ENCODE measurements at places on chromosomes 5 and 9.
A peak's percentile ranks its signal among the peaks of the same experiment; 100 is the strongest.

- no peak for DNase-seq
Observed at GRCh38 chr5:50702615-50703366, 36.4 kb downstream of the PARP8 start.

DNA sequence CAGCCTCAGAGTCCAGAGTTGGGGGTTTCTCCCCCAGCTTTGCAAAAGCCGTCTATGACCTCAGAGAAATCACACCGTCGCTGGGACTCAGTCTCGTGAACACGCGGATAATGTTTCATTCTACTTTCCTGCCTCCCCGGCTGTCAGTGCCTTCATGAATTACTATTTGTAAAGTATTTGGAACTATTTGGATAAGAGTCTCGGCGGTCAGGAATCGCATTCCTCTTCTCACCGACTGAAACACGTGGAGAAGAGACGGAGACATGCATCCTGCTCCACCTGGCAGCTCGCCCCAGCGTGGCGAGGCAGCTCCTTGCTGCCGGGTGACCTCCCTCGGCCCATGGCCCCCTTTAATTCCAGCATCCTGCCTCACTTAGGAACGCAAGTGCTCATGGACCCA lies 23.9 kb downstream of the IRX2 start:
- no peak for DNase-seq

DNA sequence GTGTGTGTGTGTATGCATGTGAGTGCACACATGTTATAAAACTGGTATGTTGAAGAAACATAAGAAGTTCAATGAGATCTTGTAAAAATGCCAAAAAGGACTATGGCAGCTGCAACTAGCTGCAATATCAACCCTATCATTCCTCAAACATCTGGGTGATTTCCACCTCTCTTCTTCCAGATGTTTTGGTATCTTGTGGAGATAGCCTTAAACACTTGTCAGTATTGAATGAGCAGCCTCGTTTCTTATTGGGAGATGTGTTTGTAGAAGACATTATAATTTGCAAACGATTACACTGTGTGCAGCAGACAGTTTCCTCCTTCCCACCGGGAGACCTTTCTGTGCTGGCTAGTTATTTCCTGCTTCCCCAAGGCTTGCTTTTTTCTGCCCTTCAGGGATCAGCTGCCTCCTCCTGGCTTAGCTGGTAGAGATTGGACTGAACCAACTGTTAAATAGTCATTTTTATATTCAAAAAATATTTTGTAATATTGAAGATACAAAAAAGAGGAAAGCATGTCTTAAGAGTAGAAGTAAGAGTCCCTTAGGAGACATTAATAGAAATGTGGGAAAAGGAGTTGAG lies 168.4 kb upstream of the MPDZ start:
- DNase-seq, result no peak

DNA sequence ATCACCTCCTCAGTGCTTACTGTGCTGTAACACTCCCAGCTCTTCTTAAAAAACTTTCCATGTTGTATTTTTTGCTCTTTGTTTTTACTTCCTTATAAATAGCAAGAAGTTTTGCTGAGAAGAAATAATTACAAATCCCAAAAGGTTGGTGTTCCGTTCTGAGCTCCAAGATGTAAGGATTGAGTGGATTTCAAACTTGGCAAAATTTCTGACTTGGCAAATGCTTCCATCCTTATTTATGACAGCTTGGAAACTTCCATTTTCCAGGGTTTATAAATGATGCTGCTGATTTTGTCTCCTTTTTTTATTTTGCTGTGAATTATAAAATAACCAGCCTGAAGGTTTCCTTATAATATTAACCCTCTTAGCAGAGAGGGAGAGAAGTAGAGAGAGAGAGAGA lies 151.9 kb downstream of the NTRK2 start:
- no peak for DNase-seq

DNA sequence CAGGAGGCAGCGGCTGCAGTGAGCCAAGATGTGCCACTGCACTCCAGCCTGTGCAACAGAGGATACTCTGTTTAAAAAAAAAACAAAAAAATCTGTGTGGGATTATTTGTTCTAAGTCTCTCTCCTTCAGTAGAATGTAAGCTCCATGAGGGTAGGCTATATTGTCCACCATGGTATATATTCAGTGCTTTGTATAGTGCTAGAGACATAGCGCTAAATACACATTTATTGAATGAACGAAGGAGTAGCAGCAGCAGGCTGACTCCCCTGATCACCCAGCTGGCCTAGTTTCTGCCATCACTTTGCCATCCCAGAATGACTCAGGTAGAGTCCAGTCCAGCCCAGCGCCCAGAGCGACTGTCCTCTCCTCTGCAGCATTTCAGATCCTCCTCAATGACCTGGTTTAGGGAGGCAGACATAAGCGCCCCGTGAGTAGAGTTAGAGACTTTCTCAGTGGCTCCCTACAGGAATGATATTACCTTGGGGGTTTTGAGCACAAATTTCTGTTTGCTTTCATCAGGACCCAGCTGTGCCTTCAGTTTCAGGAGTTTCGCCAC lies 716 bp downstream of the HARS1 start:
- DNase-seq, result no peak

GRCh38 chr5:180007582-180007981 lies 64.0 kb downstream of the RNF130 start:
- DNase-seq, result no peak

GRCh38 chr5:119537704-119538103 lies 85.4 kb downstream of the HSD17B4 start:
- DNase-seq, result peak; percentile 9

GRCh38 chr9:24817756-24818155 lies 272.1 kb upstream of the IZUMO3 start:
- no peak for DNase-seq

GRCh38 chr9:129175515-129175824 lies 2.6 kb downstream of the IER5L start:
- no peak for DNase-seq

GRCh38 chr5:3116366-3116765 lies 364.9 kb upstream of the IRX2 start:
- no peak for DNase-seq

All from GM18507 (cell line).